SJSA1 (cell line): ENCODE measurements at places on chromosomes 6 and 20. TPM values are rescaled to one million over a fixed set of nuclear protein-coding genes. Genes with fewer than 3 reads are reported as not detected.
A peak's percentile ranks its signal among the peaks of the same experiment; 100 is the strongest.

- no peak overlapping the region for H3K27ac ChIP-seq
- DNase-seq, result no peak
- H3K4me1 ChIP-seq, result no peaks in the 10 kb centered on the region
Measured at GRCh38 chr20:1618954-1619540, 762 bp downstream of the SIRPB1 start.

The PRRT1 gene
- not detected in 2 replicates for total RNA-seq

The FAM184A gene
- total RNA-seq, result not detected in 2 replicates

The TFEB gene
- total RNA-seq, result 3.4 and 6.5 TPM in 2 replicates

DNA sequence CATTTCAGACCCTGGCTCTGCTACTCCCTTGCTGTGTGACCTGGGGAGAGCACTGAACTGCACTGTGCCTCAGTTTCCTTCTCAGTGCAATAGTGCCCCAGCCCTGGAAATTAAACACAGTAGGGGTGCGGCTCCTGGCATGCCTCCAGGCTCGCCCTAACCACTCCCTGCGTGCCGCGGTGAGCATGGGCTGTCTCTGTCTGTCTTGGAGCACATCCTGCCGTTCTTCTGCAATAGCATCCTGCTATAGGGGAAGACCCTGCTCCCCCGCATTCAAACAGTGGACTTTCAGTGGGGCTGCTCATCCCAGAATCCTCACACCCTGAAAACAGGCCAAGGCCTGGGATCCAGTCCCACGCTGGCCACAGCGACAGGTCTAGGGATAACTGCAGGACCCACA is 129.5 kb downstream of the FOXC1 start:
- no peak overlapping the region for H3K27ac ChIP-seq
- H3K4me1 ChIP-seq, result no peaks in the 10 kb centered on the region
- H3K4me3 ChIP-seq, result no peak overlapping the region
- no peak for DNase-seq

The HNF4A gene
- total RNA-seq, result not detected in 2 replicates

DNA sequence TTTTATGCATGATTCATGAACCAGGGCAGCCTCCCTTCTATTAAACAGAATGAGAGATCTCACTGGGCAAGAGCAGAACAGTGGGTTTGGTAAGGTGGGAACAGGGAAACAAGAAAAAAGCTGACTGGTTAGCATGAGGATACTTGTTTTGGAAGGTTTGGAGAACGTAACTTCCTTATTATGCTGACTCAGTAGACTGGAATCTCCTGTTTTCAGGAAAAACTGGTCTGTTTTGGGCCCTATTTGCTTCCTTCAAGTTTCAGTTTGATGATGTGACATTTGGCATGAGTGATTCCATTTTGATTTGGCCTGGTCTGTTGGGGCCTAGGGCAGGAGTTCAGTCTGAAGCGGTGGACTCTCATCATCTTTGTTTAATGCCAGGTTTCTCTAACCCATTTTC is 172.0 kb downstream of the MYLK4 start:
- no peaks in the 10 kb centered on the region for H3K27me3 ChIP-seq
- no peak overlapping the region for H3K27ac ChIP-seq
- H3K36me3 ChIP-seq, result no peaks in the 10 kb centered on the region
- no peak for DNase-seq
- no peak overlapping the region for H3K4me3 ChIP-seq

DNA sequence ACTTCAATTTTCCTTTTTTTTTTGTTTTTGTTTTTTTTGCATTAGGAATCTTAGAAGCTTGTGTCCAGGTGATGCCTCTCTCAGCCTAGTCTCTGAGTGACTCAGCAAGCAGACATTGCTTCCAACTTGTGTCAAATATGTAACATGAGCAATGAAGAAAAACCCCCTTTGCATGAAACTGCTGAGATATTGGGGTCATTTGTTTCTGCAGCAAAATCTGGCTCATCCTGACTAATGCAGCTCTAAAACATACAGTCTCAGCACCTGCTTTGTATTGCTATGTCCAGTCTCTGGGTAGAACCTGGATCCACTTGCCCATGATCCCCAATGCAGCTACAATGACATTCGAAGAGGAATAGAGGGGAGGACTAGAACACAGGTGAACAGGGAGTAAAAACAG is 55.7 kb upstream of the LRFN2 start:
- H3K27ac ChIP-seq, result no peak overlapping the region
- DNase-seq, result no peak
- H3K36me3 ChIP-seq, result no peaks in the 10 kb centered on the region
- no peaks in the 10 kb centered on the region for H3K4me1 ChIP-seq
- H3K27me3 ChIP-seq, result no peaks in the 10 kb centered on the region

GRCh38 chr20:59403261-59403961 is 103.0 kb downstream of the EDN3 start:
- H3K4me3 ChIP-seq, result no peak overlapping the region
- H3K36me3 ChIP-seq, result no peaks in the 10 kb centered on the region
- H3K27ac ChIP-seq, result no peak overlapping the region

DNA sequence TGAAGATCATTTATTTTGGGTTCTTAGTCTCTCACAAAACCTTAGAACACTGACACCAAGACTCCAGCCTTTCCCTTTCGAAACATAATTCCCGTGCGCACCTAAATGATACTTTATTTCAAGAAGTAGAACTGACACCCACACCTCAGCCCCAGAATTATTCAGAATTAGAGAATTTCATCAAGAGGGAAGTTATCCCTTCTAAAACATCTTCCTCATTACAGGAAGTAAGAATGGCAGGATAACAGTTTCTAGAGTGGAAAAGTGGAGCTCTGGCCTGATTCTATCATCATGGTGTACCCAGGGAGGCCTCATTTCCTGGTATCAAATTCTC is 1.4 kb upstream of the SRXN1 start:
- no peak overlapping the region for H3K4me3 ChIP-seq
- no peak overlapping the region for H3K27ac ChIP-seq
- peaks cover 24% of the 10 kb centered on the region for H3K4me1 ChIP-seq
- peaks cover 16% of the 10 kb centered on the region for H3K36me3 ChIP-seq
- no peak for DNase-seq

The MAP3K4 gene
- 27.1 and 32.9 TPM in 2 replicates for total RNA-seq

DNA sequence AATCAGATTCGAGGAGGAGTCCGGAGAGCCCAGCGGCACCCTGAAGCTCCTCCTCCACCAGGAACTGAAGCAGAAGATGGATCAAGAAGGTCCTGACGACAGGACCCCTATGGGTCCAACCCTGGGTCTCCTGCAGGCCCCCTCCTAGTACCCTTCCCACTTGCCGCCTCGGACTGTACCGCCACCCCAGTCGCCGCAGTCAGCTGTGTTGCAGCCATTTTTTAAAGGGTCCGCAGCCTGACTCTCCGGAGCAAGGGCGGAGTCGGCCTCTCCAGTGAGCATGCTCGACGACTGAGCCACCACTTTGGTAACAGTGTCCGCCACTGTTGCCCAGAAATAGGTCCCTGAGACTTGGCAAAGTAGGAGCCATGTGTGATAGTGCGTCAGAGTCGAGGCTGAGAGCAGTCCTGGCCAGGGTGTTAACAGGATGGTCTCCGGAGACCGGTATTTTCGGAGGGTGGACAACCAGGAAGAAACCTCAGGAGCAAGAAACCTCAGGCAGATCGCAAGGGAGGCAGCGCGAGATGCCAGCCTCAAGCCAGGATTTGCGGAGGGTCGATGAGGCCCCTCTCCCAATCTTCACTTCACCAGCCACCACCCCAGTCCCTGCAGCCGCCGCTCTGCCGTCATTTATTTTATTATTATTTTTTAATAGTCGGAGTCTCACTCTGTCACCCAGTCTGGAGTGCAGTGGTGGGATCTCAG is 294.6 kb upstream of the ZNF337 start:
- DNase-seq, result peak; percentile 34
- H3K4me3 ChIP-seq, result no peak overlapping the region
- no peaks in the 10 kb centered on the region for H3K36me3 ChIP-seq
- H3K4me1 ChIP-seq, result no peaks in the 10 kb centered on the region
- no peaks in the 10 kb centered on the region for H3K27me3 ChIP-seq

The MLN gene
- total RNA-seq, result not detected in 2 replicates

The LBP gene
- not detected in 2 replicates for total RNA-seq

The GID8 gene
- total RNA-seq, result 14.2 and 20.7 TPM in 2 replicates
